Lung (tissue), 17 donors: ENCODE measurements at places on chromosomes 5 and 9.

- no peak for DNase-seq
These were observed 3.1 kb downstream of the KLF9 start for GRCh38 chr9:70411121-70411929.

DNA sequence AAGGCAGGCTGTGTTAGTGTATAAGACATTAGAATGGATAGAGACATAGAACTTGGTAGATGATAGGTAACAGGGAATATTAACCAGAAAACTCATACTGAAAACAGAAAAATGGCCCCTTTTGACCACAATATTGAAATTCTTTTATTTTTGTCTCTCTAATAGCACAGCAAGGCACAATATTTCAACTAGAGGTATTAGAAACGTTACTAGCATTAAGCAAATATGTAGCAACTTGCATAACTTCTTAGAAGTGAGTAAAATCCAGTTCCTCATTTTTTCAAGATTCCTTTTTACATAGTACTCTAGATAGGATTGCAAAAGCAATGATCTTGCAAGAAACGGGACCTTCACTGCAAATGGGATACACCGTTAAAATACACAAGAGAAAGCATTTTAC, 102.7 kb upstream of the VCAN start:
- DNase-seq: no peak

DNA sequence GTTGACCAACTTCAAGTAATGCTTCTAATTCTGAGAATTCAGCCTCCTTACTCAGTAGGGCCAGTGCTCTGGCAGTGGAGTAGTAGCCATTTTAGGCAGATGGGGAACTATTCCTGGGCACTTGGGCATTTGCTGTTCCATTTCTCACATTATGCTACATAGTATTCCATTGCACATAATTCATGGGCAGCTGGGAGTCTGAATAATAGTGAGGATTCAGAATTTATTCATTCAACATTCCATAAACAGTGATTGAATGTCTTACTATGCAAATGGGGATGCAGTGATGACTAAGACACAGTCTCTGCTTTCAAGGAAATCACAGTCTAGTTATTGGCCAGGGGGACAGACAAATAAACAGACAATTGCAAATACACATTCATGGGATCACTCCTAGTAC, 301.0 kb upstream of the KCNN2 start:
- no peak for DNase-seq

GRCh38 chr5:179840321-179840720, 18.3 kb downstream of the MRNIP start:
- no peak for DNase-seq

GRCh38 chr5:157546456-157547100, 29.0 kb downstream of the ADAM19 start:
- DNase-seq: no peak

- DNase-seq: no peak
These were observed 71.9 kb upstream of the SPDL1 start for GRCh38 chr5:169511708-169512107.

- DNase-seq: no peak
These were observed 122.5 kb upstream of the TMEM161B start for GRCh38 chr5:88391116-88391515.

DNA sequence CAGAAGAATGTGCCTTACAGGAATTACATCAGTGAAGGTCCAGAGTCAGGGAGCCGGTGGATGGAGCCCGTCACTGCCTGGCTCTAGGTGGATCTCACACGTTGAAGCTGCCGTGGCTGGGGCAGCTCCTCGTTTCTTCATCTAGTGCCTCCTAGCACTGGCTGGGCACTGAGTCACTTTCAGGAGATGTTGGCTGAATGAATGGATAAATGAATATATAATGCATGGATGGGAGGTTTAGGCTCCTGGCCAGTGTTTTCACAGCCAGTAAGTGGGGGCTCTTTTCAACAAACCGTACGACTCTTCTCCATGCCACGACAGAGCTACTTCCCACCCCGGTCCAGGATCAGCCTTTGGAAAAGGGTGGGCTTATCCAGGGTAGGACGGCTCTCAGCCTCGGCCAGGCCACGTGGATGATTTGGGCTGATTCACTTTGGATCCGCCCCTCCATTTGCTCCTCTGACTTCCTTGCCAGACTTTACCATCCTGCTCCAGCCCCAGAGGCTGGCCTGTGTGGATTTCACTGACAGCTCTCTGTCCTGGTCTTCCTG, 1.3 kb upstream of the SH3PXD2B start:
- peak; percentile 92 for DNase-seq
